Omental fat pad (tissue), 4 donors: ENCODE measurements at places on chromosomes 2 and 18. TPM values are rescaled to one million over a fixed set of nuclear protein-coding genes. Genes with fewer than 3 reads are reported as not detected.

The RAX gene
- total RNA-seq, result not detected

DNA sequence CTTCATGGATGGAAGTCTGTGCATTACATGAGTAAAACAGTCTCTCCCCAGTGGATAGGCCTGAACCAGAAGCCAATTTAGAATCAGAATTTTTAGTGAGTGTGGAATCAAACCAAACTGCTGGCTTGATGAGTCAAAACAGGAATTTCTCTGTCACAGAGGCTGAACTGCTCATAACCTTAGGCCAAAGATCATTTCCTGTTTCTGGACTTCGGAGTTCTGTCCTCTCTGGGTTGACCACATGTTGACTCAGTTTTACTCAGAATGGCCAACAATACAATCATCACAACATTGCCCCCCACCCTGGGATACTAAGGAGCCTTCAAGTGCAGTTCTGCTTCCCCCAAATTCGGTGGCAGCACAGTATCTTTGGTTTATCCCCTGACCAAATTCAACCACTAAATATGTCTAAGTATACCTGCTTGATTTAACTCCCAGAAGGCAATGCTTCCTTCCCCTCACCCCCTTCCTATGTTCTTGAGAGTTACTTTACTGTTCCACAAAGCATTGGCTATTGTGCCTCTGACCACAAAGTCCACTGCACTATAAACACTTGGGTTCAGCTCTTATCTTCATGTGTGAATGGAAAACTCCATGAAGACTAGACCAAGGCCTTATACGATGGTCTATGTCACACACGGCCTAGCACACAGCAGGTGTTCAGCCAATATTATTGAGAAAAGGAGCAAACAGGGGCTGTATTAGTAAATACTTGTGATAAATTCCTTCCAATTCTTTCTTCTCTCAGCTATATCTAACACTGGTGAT, 67.8 kb downstream of the NXPH2 start:
- DNase-seq, result no peak

The ACMSD gene
- total RNA-seq, result not detected

GRCh38 chr2:148560496-148560895, 84.1 kb upstream of the EPC2 start:
- no peak for DNase-seq

The GNAL gene
- total RNA-seq, result 8.7 TPM
